ENCODE measurements at places on chromosomes 2 and 18. TPM values are rescaled to one million over a fixed set of nuclear protein-coding genes. Genes with fewer than 3 reads are reported as not detected.

- DNase-seq: no peak
Measured at GRCh38 chr18:79902075-79902474, 49.4 kb downstream of the SLC66A2 start.

GRCh38 chr2:18104595-18105224 lies 226.2 kb downstream of the KCNS3 start:
- DNase-seq: no peak

- DNase-seq: no peak
Measured at GRCh38 chr2:129896226-129897100, 83.0 kb upstream of the RAB6C start.

ZNF892 gene
- 0.32 TPM for total RNA-seq

GRCh38 chr18:916562-916961 lies 11.9 kb downstream of the ADCYAP1 start:
- no peak for DNase-seq

GRCh38 chr2:9690716-9691498 lies 60.1 kb upstream of the YWHAQ start:
- no peak for DNase-seq

- DNase-seq: no peak
Measured at GRCh38 chr2:213189001-213189899, 37.8 kb upstream of the IKZF2 start.

HAUS1 gene
- 51.9 TPM for total RNA-seq

DNA sequence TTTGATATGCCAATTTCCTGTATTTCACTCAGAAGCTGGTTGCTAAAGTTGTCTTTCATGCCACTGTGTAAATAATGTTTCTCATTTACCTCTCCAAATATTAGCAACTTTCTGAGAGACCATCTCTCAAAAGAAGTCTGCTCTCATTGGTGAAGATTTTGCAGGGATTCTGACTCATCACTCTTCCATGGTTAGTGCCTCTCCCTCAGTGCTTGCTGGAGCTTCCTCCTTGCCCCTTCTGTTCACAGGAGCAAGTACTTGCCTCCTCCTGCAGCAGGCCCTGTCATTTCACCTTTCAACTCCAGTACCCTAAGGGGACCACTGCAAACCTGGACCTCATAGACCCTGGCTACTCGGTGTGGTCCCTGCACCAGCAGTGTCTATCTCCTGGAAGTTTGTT lies 168.8 kb downstream of the ZNF385B start:
- DNase-seq: peak; percentile 10

DNA sequence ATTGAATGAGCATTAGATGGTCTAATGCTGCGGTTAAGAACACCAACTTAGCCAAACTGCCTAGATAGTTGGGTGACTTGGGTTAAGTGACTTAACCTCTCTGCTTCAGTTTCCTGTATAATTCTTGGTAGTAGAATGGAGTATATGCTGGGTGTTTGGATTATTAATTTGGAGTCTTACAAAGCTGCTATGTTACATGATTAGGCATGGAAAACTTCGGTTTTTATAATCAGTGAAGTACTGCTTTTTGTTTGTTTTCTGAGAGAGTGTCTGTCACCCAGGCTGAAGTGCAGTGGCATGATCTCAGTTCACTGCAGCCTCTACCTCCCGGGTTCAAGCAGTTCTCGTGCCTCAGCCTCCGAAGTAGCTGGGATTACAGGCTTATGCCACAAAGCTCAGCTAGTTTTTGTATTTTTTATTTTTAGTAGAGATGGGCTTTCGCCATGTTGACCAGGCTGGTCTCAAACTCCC lies 4.5 kb downstream of the RPL37A start:
- no peak for DNase-seq

DNA sequence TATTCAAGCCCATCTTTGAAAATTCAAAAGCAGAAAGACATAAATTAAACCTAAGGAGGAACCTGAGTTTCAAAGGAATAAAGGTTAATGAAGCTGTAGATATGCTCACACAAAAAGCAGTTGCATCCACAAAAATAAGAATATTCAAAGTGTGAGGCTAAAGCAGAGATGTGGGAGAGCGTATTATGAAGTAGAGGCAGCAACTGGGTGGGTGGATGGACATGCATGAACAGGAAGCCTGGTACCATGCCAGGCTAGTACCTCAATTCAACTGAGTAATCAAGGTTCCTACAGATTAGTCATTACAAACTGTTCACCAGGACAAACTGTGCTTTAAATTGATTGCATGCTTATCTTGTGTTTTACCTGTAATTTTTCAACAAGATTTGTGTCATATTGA lies 330.0 kb upstream of the PKDCC start:
- no peak for DNase-seq

DNA sequence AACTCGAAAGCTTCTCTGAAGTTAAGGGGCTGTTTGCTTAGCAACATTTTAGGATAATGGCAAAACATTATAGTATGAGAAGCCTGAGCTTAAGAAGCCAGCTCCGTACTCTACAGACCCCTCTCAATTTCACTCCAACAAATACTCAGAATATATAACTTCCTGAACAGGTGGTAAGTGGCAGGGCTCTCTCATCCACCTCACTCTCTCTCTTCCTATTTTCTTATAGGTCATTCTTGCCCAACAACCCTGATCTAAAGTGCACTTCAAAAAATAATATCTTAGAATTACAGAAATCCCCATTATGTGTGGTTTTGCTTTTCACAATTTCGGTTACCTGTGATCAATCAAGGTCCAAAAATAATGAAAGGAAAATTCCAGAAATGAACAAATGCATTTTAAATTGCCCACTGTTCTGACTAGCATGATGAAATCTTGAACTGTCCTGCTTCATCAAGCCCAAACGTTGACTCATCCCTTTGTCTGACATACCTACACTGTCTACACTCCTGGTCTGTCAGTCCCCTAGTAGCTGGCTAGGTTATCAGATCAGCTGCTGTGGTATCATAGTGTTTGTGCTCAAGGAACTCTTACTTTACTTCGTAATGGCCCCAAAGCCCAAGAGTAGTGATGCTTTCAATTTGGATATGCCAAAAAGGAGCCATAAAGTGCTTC lies 122.8 kb upstream of the COL5A2 start:
- peak; percentile 26 for DNase-seq

- peak; percentile 83 for DNase-seq
Measured at GRCh38 chr2:5546181-5546580, 146.0 kb upstream of the SOX11 start.

DNA sequence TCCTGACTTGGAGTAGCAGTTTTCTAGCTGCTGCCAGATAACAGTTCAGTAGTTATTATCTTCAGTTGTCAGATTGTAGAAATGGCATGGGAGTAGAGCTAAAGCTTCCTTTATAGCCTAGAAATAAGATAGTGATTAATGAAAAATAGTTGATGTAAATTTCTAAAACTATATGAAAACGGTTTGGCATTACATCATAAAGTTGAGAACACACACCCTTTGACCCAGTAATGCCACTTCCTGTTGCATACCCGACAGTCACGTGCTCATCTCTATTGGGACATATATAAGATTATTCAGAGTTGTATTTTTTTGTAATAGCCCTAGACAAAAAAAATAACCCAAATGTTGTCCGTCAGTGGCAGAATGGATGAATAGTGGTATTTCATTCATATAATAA lies 39.4 kb upstream of the ASB1 start:
- DNase-seq: no peak
